Smooth muscle cell of the brain vasculature (primary cell): ENCODE measurements at places on chromosomes 5 and 9.

DNA sequence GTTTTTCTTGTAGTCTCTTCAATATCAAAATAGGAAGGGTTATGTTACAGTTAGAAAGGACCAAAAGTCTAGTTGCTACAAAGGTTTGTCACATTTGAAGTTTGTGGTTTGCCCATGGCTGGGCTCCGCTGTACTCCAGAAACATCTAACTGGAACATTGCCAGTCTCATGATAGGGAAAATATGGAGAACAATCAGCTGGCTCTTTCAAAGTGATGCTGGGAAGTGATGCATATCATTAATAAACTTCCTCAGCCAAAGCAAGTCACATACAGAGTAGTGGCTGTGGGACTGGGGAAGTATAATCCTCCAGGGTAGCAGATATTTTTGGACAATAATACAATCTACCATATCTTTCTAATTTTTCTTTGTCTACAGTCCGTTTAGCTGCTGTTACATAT is 8.8 kb downstream of the BTF3 start:
- no peak for DNase-seq

DNA sequence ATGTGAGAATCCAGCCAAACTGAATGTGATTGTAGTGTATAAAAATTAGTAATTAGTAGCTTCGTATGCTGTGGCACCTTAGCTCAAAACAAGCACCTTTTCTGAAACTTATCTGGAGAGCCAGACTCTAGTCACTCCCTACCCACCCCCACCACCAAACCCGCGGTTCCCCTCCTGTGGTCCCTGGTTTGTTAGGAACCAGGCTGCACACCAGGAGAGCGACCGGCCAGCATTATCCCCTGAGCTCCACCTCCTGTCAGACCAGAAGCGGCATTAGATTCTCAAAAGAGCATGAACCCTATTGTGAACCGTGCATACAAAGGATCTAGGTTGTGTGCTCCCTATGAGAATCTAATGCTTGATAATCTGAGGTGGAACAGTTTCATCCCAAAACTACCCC is 498.6 kb downstream of the CHSY3 start:
- no peak for DNase-seq

GRCh38 chr5:176529741-176530141 is 7.5 kb downstream of the RNF44 start:
- DNase-seq = no peak

- DNase-seq = no peak
These were observed 69.0 kb downstream of the ADAMTSL1 start for GRCh38 chr9:18542837-18543405.

DNA sequence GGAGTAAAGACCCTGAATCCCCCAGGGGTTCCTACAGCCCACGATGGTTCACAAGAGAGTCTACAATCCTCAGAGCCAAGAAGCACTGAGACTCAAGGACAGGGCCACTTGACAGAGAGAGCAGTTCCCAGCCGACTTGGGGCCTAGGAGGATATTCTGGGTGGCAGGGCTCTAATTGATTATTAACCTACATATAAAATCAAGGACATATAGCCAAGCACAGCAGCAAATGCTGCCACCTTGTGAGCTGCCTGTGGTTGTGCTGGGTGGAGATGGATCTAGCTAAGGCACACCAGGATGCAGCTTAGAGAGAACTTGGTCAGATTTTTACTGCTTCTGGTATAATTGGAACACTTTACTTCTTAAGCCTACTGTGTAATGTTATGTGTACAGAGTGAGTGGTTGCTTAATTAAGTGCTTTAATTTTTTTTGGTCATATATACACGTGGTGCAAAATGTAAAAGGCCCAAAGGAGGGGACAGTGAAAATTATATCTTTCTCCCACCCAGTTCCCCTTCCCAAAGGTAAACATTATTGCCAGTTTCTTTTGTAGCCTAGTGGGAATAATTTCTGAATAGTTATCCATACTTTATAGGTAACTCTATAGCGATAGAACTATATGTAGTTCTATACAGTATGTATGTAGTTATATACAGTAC is 78.8 kb downstream of the F2RL2 start:
- no peak for DNase-seq

GRCh38 chr5:74394916-74395880 is 245.3 kb downstream of the ENC1 start:
- no peak for DNase-seq

DNA sequence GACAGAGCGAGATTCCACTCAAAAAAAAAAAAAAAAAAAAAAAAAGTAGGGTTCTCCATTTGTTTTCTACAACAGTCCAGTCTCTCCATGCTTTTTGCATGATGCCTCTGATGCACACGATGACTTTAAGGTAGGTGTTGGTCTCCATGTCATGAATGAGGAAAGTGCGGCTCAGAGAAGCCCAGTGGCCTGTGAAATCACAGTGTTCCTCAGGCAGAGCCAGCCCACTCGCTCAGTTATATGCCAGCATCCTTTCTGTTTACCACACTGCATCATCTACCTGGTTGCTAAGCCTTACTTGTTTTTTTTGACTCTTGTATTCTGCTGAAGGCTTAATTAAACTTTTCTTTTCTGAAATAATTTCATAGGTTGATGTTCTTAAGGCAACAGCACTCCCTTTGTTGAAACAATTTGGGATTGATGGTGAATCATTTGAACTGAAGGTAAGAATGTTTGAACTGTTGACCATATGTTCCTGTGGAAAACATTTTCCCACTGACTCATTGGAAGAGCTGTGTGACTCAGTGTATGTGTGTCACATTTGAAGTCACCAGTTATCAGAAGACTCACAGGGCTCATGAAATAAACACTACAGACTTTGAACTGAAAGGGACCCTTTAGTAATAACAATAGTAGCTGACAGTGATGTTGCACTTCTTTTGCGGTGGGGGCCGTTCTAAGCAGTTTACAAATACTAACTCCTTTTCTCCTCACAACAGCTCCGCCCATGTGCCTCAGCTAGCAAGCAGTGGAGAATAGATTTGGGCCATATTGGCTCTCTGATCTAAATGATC is 40.2 kb downstream of the RCL1 start:
- DNase-seq = peak; percentile 86

DNA sequence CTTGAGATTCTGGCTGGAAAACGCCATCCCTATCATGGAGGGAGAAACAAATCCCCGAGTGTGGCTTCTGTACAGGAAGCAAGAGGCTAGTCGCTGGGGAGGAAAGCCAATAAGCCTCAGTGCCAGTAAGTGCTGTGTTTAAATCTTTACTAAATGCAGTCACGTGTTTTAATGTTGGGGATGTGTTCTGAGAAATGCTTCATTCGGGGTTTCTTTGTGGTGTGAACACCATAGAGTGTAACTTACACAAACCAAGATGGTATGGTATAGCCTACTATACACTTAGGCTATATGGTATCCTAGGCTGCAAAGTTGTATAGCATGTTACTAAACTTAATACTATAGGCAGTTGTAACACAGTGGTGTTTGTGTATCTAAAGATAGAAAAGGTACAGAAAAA is 94.7 kb downstream of the GCNT1 start:
- no peak for DNase-seq

DNA sequence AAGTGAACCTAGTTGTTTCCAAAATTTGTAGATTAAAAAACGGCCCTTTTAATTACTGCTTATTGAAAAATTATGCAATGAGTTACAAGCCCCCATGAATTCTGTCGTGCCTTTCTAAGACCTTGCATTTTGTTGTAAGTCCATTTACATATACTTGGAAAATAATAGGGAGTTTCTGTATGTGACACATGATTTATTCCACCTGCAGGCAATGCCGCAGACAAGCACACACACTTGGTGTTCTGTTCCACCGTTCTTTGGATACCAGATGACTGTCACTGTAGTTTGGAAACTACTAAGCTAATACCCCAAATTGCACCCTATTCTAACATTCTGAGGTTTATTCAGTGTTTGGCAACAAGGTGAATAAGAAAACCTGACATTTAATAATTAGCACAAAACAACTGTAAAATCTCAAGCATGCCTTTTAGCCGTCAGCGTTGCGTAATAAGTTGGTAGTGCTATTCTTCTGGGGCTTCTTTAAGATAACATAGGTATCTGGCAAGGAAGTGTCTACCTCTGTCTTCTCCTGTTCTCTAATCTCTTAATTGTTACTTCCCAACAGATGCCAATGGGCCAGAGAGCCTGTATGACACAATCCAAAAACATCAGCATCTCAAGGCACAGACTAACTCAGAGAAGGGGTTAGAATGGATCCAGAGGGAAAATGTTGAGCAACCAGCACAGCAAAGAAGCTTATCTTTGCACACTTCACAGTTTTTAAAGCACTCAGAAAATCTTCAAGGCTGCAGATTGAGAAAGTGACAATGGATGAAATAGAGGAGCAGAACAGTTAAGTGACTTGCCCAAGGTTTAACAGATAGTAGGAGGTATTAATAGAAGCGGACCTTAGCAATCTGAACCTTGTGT is 48.2 kb upstream of the DPYSL3 start:
- DNase-seq = no peak

DNA sequence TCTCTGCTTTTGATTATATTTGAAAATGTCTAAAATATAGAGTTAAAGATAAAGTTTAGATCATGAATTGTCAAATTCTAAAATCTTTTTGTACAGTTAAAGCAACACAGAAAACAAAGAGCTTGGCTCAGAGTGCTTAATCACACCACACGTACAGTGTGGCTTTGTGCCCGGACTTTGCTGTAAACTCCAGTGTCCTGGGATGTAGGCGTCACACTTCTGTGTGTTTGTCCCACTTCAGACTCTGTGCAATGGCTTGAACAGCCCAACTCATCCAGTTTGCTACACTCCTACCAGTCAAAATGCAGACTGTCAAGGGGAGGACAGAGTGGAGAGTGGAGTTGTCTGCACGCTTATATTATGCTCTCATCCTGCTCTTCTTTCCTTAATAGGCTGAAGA is 45.3 kb downstream of the SMARCA2 start:
- DNase-seq = no peak

GRCh38 chr5:98777295-98777694 is 3.8 kb downstream of the RGMB start:
- DNase-seq = no peak

- DNase-seq = no peak
These were observed 100.4 kb upstream of the SEMA6A start for GRCh38 chr5:116674881-116675625.

DNA sequence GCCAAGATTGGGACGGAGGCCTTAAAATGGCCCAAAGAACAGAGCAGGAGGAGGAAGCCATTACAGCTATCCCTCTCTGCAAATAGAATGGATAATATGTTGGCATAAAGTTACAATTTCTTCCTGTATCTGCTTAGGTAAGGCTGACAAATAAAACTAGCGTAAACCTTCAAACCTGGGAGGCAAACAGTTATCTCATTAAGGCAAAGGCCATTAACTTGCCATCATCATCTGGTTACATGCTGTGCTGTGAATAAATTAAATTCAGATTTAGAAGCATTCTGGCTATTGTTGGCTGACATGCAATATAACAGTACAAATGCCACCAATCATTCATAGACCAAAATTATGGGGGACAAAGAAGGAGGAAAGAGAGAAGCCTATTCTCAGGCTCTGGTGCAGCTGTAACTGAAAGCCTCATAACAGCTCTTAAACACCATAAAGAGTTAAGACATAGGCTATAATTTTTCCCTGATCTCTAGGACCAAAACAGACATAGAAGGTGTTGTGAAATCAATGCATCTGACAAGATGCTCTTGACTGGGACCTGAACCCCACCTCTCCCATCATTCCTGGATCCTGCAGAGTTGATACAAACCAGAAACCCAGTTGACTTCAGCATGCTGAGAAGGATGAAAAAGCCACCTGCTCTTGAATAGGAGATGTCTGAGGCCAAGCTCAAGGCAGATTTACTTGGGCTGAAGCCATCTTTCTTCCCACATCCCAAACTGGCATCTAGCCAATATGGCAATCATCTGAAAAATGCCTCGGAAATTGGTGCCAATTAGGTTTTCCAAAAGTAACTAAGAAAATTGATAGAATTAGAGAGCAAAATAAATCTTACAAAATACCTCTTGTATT is 62.5 kb downstream of the PLCXD3 start:
- DNase-seq = no peak

DNA sequence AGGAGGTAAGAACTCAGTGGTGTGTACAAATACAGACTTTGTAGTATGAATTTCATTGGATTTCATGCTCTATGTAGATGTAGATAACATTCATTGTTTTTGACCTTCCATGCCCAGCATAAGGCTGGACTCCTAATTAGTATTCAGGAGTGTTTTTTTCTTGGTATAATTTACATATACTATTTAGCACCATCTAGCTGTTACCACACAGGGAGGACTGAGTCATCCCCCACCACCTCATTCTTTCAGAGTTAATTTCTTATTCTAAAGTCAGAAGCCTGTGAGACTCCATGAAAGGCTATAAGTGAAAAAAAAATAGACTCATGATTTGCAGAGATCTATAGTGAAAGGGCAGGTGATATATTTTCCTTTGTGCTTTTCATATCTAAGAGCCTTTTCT is 555.0 kb downstream of the PRR16 start:
- no peak for DNase-seq

GRCh38 chr5:122845229-122846050 is at the start of gene SNX24:
SNX24 (plus strand) TSS chr5:122845613; CDS start chr5:122845634, 21 bp downstream.
- peak; percentile 24 for DNase-seq

DNA sequence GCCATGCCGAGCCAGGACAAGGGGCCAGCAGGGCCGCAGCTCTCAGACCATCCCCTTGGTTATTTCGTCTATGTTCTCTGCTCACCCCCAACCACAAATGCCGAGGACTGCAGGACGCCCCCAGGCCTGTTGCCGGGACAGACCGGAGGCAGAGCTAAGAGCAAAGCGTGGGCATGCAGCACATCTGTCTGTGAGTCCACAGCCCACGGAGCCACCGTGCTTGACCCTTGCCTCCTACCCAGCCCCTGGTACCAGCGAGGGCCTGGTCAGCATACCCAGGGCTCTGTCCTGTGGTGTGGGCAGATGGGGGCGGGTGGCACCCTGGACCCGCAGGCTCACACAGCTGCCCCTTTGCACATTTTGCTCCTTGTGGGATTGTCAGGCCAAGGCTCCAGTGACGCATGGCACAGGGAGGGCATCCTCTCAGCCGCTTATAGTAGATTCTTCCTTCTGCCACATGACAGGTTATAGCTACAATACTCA is 4.7 kb downstream of the BRD3 start:
- DNase-seq = no peak

DNA sequence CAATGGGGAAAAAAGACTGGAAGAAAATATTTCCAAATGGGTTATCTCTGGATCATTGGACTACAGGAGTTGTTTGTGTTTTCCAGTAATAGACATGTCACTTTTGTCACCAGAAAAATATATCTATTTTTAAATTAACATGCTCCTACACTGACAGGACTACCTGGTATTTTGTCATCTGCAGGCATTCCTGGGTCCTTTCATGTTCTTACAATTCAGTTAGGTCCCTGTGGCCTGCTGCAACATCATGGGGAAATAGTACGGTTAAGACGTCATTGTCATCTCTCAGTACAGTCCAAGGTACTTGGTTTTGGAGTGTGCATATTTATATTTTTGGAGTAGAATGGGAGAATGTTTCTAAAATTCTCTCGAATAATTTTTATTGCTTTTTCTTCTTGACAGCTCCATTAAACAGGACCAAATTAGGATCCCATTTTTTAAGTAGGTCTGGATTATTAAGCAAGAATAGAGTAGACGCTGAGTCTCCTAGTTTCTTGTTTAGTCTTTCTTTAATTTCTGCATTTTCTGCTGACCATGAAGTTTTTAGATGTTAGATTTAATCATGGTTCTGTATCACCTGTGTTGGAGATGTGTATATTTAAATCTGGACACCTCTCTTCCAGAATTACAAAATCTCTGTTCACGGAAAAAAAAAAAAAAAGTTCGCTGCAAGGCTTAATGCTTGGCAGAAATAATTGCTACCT is 46.9 kb downstream of the SLC22A5 start:
- DNase-seq = no peak
